ENCODE measurements at places on chromosomes 2 and 18. TPM values are rescaled to one million over a fixed set of nuclear protein-coding genes. Genes with fewer than 3 reads are reported as not detected.

TBC1D8 gene
- 17.3 TPM for total RNA-seq

COL6A3 gene
- 81.9 TPM for total RNA-seq

CCDC138 gene
- 3.0 TPM for total RNA-seq

INHA gene
- total RNA-seq = not detected

ERICH2 gene
- 0.89 TPM for total RNA-seq

KCNK3 gene
- total RNA-seq = 15.3 TPM

SERPINB13 gene
- not detected for total RNA-seq

HOXD3 gene
- total RNA-seq = 9.2 TPM

C2orf81 gene
- total RNA-seq = 4.3 TPM

GRCh38 chr18:24201699-24202687 is 63.1 kb downstream of the CABYR start:
- no peak for DNase-seq

- DNase-seq = no peak
Measured at GRCh38 chr2:25887624-25888242, 9.4 kb upstream of the ASXL2 start.

DNA sequence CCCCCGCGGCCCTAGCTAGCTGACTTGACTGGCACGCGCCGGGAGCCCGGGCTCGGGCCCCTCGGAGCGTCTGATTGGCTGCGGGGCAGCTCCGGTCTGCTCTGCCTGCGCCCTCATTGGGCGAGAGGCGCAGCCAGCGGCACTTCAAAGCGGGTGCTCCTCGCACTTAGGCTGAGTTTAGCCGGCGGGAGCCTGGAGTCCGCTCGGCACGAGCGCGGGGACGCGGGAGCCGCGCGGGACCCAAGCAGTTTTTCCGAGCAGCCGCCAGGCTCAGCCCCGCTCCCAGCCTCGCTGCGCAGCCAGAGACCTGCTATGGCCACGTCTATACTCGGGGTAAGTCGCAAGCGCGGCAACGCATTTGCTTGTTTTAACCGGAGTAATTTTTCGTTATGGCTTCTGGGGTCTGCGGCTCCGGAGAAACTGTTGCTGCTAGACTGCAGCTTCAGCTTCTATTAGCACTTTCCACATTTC is at the start of gene SP9:
SP9 (plus strand) TSS at position 174 of the 471 bp plus-strand sequence; CDS start at position 313, 139 bp downstream.
- no peak for DNase-seq

DNA sequence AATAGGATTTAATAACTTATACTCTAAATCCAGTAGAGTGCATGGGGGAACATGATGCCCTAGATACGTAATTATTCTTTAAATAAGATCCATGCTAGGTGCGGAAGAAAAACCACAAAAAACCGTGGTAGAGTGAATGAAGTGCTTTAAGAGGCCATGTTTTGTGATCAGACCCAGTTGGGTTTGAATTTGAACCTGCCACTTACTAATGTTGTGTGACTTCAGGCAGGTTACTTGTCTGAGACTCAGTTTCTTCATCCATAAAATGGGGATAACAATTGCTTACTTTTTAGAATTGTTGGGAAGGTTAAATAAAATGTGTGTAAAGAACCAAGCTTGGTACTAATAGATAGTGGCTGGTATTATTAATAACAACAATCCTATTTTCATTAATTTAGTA is 17.2 kb downstream of the MIB1 start:
- no peak for DNase-seq

DNA sequence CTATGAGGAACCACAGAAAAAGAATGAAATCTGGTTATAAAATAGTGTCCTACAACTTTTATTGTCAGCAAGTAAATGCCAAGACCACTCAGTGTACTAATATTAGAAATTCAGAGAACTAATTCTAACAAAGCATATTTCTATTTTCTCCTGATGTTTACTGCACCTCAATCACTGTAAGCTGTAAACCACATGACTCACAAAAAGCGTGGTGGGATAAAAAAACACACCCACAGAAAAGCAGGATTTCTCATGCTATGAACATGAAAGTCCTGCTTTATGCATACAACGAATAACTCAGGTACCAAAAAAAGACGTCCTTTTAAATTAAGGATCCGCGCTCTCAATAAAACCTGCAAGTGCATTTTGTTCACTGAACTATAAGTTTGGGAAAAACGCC is 797 bp downstream of the TXNL4A start:
- DNase-seq = no peak

GRCh38 chr2:177921726-177922125 is 150.9 kb downstream of the PDE11A start:
- DNase-seq = no peak

- DNase-seq = no peak
Measured at GRCh38 chr2:142723236-142723635, 154.2 kb upstream of the KYNU start.

DNA sequence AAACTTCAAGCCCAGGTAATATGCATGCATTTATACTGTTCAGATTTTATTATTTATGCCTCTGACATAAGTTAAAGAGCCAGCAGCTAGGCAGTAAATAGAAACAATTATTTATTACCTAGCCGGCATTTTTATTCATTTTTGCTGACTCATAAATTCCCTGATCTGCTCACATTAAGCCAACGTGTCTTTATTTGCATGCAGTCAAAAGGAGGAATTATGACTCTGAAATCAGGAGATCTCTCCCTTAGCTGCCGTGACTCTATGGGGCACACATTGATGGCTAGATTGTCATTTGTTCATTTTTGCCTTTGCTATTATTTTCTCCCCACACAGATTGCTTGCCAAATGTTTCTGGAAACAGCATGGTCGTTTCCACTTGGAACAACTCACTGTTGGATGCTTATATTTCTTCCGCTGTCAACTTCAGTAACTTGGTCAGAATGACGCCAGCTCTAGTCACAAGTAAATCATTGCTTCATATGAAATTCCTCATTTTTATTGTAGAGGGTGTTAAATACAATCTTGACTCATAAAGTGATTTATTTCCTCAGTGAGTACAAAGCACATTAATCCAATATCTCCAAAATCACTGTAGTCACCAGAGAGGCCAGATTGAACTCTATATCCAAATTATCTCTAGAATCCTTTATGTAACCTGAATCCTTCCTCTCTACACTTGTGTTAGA is 15.9 kb upstream of the ZBTB14 start:
- no peak for DNase-seq

DNA sequence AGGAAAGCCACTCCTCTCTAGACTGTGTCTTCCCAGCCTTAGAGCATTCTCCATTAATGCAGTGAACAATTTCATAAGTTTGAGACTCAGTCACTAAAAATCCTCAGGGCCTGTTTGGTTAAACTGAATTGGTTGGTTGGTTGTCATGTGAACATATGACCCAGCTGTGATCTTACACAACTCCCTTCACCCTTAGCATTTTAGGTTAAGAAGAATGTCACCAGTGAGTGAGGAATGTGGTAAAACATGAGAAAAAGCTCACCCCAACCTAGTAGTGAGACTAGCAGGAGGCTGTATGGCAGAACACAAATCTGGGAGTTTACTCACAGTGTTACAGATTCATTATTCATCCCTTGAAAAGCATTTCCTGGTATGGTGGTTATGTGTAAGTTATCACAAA is 32.4 kb downstream of the LHCGR start:
- DNase-seq = peak; percentile 29

DNA sequence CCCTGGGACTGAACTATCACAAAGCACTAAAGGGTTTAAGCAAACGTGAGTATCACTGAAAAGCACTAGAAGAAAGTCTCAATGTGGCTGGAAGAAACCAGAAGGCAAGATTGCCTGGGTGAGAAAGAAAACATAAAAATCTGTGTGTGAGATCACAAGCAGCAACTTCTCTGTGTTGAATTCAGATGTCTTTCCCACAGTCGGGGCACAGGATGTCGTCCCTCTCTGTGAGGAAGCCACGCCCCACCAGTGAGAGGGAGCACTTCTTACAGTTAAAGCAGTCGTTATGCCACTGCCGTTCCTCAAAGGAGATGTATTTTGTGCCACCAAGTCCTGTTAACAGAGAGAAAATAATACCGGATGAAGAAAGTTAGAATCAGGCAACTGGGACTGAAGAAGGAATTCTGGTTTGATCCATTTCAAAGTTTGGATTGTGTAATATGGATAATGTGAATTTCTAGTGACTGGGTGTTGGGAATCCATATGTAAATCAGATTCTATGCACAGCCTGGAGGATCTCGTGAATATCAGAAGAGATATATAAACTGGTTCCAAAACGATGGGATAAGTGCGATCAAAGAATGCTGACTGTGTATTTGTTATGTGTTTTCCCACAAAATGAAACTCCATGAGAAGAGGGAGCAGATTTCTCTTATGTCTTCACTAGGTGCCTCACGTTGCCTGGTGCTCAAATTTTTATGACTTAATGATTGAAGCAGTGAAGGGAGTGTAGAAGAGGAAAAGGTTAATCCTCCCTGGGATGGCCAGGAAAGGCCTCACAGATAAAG is 24.0 kb downstream of the C2orf49 start:
- no peak for DNase-seq

DNA sequence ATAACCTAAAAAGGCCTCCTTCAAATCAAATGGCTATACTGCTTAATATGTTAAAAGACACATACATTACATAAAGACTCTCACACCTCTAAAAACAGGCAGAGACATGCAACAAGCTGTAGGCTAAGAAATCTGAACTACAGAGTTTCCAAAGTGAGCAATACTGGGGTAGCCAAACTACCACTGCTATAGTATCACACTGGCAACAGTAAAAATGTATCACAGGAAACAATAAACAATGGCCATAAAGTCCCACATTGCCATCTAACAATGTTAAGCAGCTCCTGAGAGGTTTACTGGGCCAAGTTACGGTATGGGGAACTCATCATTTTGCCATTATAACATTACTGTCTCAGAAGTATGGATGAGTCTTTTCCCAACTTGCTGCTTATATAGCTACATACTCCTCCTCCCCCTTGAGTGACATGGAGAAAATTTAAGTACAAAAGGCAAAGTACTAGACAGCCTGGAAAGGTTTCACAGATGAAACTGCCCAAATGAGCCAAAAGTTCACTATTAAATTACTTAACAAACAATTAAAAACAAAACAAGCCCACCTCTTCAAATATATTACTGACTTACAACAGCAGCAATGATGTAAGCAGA is 50.3 kb downstream of the SS18 start:
- no peak for DNase-seq

DNA sequence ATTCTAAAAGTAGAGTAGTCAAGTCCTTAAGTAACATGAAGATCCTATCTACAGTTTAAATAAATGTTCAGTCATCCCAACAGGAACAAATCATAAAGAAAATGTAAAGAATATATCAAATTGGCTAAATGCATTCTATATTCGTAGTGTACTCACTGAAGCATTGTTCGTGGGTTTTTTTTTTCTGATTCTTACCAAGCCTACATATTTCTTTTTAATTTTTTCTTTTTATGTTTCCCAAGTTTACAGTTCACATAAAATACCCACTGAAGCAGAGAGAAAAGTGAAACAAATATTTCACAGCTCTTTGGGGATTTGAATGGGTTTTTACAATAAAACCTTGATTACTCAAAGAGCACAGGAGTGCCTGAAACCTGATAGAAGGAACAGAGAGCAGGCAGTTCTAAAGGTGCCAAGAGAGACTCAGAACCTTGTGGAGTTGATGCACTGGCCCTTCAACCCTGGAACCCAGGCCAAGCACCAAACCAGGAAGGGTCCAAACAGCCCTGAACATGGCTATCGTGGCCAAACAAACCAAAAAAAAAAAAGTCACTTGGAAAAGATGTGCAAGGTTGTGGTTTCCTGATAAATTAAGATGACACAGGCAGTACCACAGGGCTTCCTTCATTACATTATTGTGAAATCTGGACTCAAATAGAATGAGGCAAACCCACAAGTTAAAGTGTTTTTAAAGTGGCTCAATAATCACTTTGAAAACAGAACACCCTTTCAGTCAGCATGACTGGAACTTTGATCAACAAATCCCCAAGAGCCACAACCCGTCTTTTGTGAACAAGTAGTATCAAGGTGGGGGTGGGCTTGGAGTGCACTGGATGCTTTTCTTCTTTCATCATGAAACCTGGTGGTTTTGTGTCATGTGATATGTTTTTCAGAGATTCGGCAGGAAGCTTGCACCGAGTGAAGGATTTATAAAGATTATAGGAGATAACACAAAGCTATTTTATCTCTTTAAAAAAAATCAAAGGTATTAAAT is 245.0 kb upstream of the FN1 start:
- peak; percentile 99 for DNase-seq

GRCh38 chr18:28095631-28096030 is 81.3 kb downstream of the CDH2 start:
- no peak for DNase-seq

- DNase-seq = no peak
Measured at GRCh38 chr2:166293984-166294383, 81.8 kb downstream of the SCN9A start.

DNA sequence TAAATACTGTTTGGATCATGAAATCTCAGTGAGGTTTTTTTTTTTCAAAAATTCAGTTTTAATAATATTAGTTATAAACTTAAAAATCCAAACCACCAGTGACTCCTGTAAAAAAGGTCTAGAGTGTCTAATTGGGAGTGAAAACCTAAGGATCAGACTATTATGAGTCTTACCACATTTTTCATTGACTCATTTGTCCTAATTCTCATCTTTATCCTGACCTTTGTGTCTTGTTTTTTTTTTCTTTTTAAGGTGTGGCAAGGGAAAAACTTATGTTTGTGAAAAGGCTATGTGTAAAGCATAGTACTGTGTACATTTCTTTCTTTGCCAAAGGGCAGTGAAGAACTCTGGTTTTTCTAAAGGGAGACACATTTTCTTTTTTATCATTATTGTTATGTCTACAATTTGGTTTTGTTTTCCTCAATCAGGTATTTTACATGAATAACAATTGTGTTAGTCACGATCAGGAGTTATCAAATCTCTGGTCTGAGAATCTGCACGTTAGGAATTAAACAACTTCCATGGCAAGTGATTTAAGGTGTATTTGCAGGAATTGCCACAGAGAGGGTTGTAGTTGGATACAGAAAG is 52.6 kb downstream of the RHBDD1 start:
- no peak for DNase-seq

GRCh38 chr2:35447215-35447614 is 908.4 kb upstream of the CRIM1 start:
- no peak for DNase-seq

DNA sequence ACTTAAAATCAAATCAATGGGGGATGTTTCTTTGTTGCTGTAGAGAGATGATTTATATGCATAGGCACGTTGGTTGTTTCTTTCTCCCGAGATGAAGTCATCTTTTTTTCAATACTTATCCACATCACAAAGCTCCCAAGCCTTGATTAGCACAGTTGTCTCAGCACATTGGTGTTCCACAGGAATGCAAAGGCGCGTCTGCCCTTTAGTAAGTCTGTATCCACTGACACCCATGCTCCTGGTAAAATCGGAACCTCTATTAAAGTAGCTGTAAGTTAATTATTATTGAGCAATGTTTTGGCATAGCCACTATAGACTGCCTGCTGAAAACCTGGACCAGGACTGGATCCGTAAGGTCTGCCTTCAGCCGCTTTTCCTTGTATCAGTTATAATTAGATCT is 77.6 kb upstream of the RBM44 start:
- DNase-seq = peak; percentile 91

DNA sequence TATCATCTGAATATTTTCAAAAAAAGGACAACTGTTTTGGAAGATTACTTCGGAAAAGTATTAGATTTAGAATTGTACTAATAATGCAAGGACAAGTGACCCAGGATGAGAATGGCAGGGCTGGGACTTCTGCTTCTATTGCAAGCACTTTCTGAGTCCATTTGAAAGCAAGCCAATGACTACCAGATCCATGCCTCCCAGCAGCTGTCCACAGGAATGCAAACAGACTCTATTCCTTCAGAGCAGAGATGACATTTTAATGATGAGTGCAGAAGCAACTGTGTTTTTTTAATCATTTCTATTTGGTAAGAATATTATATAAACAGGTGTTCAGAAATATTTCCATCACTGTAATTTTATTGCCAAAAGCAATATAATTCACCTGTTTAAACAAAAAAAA is 456.7 kb downstream of the SOX11 start:
- DNase-seq = no peak
